ENCODE measurements at places on chromosomes 16 and 17.

- DNase-seq = no peak
These were observed 6.4 kb downstream of the CD300LB start for GRCh38 chr17:74524653-74525464.

DNA sequence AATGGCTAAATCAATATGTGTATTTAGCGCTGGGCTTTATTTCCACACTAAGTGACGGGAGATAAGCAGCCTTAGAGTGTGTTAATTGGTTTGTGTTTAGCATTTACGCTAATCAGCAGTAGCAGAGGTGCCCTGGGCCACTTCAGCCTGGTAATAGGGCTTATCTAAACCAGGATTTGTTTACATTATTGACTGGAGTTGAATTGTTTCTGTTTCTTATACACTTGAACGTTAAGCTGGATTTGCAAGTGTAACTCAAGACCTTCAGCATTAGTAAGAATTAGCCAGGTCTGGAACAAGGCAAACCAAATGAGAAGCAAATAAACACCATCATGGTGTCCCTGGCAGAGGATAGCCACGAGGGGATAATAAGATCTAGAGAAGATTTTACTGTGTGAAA is 313.6 kb downstream of the HS3ST4 start:
- DNase-seq = no peak

DNA sequence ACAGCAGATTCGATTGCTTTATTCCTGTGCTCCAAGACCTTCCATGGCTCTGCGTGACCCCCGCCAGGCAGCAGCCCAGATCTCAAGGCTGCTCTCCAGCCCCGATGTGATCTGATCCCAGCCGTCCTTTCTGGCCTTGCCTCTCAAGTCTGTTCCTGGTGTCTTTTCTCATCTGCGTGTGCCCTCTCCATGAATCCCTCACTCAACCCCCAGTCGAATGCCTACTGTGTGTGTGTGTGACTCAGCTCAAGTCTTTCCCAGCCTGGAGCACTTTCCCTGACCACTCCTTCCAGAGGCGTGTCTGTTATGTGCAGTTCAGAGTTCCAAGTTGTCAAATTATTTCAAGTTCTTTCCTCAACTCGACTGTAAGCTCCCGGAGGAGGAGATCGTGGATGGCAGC is 64.0 kb downstream of the MRM1 start:
- DNase-seq = no peak

- DNase-seq = no peak
These were observed 51.2 kb downstream of the PGS1 start for GRCh38 chr17:78429618-78429995.

GRCh38 chr17:36463916-36464764 is 22.3 kb upstream of the ZNHIT3 start:
- peak; percentile 57 for DNase-seq

DNA sequence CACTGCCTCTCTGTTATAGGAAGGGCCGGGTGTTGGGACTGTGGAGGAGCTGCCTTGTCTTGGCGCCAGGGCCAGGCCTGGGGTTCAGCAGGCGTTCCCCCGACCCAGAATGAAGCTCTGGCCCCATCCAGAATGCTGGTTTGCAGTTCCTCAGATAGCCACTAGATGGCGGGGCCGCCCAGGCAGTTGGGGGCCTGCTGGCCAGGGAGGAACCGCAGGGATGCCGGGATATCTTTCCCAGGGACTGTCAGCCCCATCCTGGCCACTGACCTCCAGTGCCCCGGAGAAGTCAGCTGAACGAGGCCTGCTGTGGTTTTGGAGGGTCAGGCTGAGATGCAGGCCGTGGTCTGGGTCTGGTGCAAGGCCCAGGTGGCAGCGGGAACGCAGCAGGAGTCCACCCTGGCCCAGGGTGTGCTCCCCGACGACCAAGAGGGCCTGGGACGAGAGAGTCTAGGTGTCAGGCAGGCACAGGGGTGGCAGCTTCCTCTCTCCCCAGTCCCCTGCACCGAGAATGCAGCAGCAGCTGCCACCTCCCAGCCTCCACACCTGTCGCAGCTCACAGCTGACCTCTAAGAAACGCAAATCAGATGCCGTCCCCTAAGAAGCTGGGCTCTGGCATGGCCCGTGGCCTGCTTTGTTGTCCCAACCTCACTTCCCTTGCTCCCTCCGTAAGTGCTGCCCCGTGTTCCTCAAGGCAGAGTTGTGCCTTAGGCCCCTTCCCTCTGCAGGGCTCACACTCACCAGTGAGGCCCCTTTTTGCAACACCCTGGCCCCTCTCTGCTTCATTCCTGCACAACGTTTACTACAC is 51.2 kb downstream of the RMI2 start:
- DNase-seq = peak; percentile 59

- no peak for DNase-seq
These were observed 11.8 kb upstream of the CDC42EP4 start for GRCh38 chr17:73323409-73324159.

- no peak for DNase-seq
These were observed 121.5 kb downstream of the STXBP4 start for GRCh38 chr17:55090079-55090492.

DNA sequence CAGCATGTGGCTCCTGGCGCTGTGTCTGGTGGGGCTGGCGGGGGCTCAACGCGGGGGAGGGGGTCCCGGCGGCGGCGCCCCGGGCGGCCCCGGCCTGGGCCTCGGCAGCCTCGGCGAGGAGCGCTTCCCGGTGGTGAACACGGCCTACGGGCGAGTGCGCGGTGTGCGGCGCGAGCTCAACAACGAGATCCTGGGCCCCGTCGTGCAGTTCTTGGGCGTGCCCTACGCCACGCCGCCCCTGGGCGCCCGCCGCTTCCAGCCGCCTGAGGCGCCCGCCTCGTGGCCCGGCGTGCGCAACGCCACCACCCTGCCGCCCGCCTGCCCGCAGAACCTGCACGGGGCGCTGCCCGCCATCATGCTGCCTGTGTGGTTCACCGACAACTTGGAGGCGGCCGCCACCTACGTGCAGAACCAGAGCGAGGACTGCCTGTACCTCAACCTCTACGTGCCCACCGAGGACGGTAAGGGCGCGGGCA is 645 bp downstream of the NLGN2 start:
- no peak for DNase-seq

Measured in kidney glomerular epithelial cell (primary cell).